ENCODE measurements at places on chromosomes 6 and 20. TPM values are rescaled to one million over a fixed set of nuclear protein-coding genes. Genes with fewer than 3 reads are reported as not detected.

Gene ERVFRD-1
- total RNA-seq: not detected

Gene POLR1H
- 77.8 TPM for total RNA-seq

GRCh38 chr6:124466949-124467348 is 495.3 kb upstream of the RNF217 start:
- DNase-seq: no peak

Gene TMC2
- total RNA-seq: not detected

Gene LY6G6C
- total RNA-seq: not detected

Gene CENPB
- 30.3 TPM for total RNA-seq

Gene RBM24
- not detected for total RNA-seq

- DNase-seq: no peak
Observed at GRCh38 chr6:91087908-91088307, 501.0 kb upstream of the MAP3K7 start.

Gene EYS
- not detected for total RNA-seq

GRCh38 chr6:142872376-142872775 is 72.6 kb downstream of the HIVEP2 start:
- no peak for DNase-seq

DNA sequence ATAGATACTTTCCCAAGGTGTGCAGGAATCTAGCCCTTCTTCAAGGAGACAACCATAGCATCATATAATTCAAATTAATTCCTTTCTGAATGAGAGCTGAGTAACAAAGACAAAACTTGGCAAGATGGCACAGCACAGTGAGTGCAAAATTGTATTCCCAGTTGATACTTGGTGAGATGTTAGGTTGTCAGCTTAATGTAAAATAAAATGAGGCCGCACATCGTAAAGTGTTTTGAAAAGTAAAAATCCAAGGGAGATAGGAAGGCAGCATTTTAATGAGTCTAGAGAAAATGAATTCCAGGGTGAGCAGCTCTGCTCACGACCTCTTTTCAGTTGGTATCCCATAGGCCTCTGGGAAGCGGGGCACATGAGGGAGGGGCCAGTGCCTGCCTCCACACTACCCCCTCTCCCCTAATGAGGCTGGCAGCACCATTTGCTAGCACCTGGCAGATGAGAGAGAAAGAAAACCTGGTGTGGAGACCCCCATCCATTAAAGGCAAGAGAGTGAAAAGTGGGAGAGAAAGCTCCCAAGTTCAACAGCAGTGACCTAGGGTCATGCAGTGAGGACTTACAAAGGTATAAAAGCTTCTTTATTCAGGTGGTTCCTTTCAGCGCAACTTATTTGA is 158.4 kb downstream of the BTBD9 start:
- DNase-seq: no peak

DNA sequence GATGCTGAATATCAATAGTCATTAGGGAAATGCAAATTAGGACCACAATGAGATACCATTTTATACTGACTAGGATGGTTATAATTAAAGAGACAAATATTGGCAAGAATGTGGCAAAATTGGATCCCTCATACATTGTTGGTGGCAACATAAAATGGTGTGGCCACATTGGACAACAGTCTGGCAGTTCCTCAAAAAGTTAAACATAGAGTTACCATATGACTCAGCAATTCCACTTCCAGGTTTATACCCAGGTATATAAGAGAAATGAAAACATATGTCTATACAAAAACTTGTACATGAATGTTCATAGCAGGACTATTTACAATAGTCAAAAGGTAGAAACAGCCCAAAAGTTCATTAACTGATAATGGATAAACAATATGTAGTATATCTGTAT is 2.0 kb upstream of the CRIP3 start:
- DNase-seq: no peak

Gene ALDH8A1
- total RNA-seq: not detected

GRCh38 chr20:1484438-1485116 is 6.6 kb downstream of the SIRPB2 start:
- no peak for DNase-seq

Gene WFDC5
- total RNA-seq: not detected

- no peak for DNase-seq
Observed at GRCh38 chr6:96727144-96727543, 110.1 kb downstream of the GPR63 start.

DNA sequence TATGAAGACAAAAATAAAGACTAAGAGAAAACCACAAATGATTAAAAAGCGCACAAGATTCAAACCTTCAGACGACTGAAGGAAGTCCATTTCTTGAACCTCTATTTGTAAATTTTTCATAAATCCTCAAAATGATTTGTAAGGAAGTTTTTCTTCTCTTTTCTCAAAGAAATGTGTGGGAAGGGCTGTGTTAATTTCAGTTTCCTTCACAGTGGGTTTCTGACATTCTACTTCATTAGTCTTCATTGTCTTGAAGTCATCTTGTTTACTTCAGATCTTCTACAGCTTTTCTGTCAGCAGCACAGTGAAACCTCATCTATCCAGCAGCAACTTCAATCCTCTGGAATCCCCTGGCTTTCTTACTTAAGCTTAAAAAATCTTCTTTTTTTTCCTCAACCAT is 87.6 kb upstream of the MYLIP start:
- no peak for DNase-seq

GRCh38 chr6:156408655-156409054 is 368.5 kb upstream of the ARID1B start:
- no peak for DNase-seq

DNA sequence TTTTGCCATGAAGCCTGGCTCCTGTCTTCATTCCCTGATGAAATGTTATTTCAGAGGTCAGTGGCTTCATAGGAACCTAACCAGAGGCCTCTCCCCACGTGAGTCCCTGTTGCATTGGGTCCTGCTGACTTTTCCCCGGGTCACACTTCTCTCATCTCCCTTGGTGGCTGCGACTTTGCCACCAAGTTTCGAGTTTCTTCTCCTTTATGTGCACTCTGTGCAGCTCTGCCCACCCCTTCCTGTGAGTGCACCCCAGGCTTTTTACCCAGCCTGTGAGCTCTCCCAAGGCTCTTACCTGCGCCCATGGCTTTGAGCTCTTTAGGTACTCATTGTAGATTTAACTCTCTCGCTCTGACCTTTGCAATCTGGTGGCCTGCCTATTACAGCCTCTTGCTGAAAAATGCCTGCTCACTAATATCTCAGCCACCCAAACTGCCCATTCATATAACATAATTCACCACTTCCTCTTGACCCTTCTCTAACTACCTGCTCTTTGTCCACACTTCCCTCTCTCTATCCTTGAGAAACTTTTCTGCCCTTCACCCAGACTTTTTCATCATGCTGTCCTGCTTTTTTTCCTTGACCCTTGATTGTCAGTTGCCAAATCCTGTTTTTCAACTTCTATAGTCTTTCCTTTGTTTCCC is 105.9 kb downstream of the SASH1 start:
- no peak for DNase-seq
